ENCODE measurements at places on chromosomes 3 and 15.

GRCh38 chr3:183375337-183375736 lies 53.1 kb downstream of the MCF2L2 start:
- no peak for DNase-seq

DNA sequence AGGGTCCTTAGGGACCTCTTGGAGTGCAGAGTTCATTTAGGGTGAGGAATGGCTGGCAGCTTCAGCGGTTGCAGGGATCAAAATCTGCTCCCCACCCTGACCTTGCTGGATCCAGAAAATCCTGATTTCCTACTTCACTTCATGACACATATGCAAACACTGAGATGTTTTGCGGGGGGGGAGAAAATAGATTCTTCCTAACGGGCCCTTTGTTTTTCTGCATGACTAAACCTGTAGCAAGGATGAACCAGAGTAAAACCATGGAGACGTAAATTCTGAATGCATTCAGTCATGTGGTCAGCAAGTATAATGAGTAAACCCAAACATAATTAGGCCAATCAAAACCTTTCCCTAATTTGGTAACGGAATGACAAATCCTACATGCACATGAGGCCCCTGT lies 20.0 kb upstream of the RBP1 start:
- DNase-seq = no peak

GRCh38 chr3:39183211-39184080 lies 8.9 kb downstream of the XIRP1 start:
- DNase-seq = no peak

GRCh38 chr3:193085655-193086054 lies 155.4 kb upstream of the PLAAT1 start:
- DNase-seq = no peak

GRCh38 chr15:85356276-85356675 lies 24.1 kb upstream of the AKAP13 start:
- DNase-seq = no peak

DNA sequence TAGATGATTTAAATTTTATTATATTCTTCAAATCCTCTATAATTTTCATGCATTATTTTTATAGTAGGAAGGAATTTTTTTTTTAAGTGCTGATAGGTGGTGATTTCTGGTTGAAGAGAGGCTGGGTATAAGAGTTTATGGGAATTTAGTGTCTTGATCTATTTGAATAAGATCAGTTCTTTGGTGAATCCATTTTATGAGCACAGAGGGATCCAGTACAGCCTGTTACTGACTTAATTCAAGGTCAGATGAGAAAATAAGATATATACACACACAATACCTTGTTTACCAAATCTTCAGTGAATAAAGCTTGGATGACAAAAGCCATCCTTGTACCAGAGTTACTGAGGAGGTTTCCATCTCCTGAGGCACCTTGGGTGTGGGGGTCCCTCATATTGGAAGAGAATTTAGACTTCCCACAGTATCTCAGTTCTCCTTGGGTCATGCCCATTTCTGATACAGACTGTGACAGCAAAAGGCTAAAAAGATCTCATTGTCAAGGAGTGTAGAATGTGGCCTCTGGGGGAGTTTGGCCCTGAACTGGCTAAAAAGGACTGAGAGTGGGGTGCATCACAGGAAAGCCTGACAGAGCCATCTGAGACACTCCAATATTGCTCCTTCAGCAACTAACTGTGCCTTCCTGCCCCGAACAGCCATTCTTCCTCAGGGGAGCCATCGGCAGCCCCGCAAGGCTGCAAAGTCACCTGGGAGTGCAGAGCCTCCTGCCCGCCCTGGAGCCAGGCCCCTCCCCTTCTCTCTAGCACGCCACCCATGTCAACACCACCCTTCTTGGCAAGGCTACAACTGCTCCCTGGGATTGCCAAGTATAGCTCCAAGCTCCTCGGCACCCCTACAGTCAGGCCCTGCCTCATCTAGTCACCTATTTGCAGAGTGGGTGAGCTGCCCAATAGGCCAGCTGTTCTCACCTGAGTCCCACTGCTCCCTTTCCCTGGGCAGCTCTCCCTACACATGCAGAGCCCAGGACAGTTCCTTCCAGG lies 43.1 kb upstream of the HACD2 start:
- no peak for DNase-seq

DNA sequence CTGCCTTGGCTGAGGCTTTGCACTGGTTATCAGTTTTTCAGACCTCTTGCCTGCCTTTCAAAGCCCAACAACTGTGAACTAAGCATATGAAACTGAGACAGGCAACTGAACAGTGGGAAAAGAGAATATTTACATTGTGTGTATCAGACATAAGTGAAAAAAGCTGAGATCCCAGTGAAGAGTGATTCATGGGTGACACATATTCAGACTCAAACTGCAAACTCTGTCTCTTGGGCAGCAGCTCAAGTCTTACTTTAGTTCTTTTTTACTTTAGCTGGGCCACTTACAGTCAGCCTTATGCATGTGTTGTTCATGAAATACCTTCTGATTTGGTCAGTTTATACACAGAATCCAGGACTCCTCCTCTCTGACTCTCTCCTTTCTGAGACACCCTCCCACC lies 19.2 kb downstream of the SUCLG2 start:
- no peak for DNase-seq

DNA sequence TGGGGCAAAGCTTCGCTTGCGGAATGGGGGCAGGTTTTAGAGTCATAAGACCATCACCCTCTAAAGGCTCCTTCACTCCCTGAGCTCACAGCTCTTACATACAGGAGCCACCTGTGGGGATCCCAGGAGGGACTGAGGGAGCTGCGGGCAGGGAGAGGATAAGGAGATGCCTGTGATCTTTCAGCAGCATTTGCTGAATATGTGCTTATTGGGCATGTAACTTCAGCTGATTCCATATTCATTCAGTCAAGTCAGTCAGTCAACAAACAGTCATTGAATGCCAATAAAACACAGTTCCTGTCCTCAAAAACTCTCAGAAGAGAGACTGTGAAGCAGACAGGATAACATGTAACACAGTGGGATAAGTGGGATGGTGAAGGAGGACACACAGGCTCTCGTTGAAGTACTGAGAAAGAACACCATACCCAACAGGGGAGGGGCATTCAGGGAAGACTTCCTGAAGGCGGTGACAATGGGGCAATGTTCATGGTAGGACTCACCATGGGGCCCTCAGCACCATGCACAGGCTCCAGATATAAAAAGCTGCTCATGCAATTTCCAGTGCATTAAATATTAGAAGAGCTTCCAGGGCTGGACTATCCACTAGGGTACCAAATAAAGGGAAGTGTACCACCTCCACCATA lies 240.9 kb downstream of the UACA start:
- DNase-seq = no peak

- no peak for DNase-seq
These were observed 145.1 kb upstream of the CNTN4 start for GRCh38 chr3:1953536-1953935.

GRCh38 chr3:32276279-32276841 lies 37.9 kb downstream of the CMTM8 start:
- no peak for DNase-seq

GRCh38 chr3:41002104-41002503 lies 197.2 kb upstream of the CTNNB1 start:
- no peak for DNase-seq

DNA sequence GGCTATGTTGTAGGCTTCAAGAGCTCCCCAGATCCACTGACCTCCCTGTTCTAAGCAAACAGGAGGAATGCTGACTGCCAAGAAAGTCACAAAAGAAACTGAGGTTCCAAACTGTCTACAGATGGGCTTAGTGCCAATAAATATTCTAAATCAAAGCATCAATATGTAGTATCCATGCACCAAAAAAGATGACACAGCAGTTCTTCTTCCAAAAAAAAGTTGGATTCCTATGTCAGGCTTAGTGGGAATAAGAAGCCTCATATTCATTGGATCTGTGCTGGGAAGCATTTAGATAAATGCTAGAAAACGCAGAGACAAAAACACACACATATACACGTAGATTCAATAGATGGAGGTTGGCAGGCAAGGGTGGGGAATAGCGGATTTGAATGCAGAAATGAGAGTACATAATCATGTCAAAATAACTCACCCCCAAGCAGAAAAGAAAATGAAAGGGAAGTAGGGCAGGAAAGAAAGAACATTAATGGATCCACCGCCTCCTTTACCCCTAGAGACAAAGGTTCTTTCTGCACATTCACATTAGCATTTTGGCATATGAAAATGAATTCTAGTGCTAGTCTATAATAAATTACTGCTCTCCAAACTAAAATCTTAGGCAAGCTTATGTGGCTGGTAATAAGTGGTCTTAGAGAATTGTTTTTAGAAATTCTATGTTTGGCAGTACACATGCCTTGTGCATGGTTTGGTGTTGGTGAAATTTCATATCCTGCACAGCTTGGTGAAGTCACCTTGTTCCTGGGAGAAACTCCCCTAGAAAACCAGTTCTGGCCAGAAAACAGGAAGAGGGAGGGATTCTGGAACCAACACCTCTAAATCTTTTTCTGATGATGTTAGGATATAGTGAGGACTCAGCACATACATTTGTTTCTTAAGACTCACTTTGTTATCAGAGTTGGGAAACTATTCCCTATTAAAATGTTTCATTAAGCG lies 283.4 kb downstream of the LSAMP start:
- DNase-seq = no peak

DNA sequence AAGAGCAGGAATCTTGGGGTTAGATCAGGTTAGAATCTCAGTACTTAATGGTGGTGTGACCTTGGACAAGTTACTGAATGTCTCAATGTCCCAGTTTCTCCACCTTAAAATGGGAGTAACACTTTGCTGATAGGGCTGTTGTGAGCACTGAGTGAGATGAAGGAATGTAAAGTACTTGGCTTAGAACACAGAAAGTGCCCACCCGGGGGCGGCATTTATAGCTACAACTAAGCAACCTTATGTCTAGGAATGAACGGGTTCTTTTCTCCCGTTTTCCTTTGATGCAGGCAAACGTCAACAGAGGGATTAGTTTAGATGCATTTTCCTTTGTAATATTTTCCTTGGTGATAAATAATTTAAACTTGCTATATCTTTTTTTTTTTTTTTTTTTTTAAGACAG lies 176.6 kb downstream of the USP13 start:
- DNase-seq = no peak

DNA sequence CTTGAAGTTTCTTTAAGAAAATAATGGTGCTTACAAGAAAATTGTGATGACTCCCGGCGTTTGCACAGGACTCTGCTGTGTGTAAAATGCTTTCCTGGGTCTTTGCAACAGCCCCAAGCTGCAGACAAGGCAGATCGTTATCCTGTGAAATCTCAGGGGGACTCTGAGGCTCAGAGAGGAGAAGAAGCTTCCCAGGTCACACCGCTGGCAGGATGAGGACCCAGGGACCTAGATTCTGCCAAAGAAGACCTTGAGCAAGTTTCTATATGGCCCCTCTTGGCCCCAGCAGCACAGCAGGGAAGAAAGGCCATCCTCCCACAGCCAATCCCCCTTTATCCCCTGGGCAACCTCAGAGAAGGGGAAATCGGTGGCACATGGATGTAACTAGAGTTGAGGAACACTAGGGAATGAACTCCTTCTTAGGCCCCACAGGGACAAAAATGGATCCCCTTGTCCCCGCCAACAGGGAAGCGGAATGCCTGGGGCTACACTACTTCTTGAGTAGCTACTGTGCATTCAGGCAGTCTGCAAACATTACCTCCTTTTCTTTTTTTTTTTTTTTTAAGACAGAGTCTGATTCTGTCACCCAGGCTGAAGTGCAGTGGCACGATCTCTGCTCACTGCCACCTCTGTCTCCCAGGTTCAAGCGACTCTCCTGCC lies 72.8 kb downstream of the CPN2 start:
- no peak for DNase-seq

DNA sequence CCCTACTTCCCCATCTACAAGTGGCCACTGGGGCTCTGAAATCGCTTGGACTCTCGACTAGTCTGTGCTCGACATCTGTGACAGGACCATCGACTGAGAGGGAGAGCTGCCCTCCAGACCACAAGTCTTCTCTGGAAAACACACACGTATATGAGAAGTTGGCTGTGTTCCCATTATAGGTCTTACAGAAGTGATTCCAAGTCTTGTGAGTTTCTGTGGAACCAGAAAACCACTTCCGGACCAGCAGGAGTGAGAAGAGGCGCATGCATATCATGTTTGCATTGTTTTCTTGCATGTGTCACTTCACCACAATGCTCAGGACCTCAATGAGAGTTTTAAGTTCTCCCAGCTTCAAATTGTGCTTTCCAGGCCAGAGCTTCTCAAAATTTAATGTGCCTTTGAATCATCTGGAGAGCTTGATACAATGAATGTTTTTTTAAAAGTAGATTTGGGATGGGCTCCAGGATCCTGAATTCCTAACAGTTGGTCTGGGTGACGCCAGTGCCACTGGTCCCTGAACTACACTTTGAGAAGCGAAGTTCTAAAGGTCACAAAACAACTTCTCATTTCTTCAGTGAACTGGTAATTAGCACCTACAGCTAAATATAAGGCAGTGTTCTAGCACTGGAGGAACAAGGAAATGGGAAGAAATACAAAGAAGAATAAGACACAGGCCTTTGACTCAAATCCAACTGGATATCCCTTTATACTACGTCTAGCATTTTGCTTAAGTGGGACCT lies 15.7 kb downstream of the LIPC start:
- no peak for DNase-seq

DNA sequence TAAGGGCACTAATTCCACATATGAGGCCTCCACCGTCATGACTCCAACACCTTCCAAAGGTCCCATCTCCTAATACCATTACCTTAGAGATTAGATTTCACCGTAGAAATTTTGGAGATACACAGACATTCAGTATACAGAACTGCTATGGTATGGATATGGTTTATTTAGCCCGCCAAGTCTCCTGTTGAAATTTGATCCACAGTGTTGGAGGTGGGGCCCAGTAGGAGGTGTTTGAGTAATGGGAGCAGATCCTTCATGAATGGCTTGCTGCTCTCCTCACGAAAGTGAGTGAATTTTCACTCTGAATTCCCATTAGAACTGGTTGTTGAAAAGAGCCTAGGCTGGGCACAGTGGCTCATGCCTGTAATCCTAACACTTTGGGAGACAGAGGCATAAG lies 7.4 kb downstream of the MKRN3 start:
- DNase-seq = no peak

DNA sequence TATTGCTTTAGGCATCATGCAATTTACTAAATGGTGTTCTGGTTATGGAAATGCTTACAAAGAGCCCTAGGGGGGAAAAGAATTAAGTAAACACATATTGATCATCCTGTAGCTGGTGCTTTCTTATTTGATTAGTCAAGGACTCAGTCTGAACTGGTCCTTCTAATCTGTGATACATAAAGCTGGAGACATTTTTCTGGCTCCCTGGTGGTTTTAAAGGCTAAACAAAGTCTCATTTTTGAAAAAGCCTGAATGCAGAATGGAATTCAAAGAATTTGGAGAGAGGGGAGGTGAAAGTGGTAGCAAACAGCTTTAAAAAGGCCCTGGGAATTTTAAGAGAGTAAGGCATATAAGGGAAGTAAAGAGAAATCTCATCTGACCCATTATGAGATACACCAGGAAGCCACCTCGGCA lies 149.7 kb downstream of the RBMS3 start:
- no peak for DNase-seq

Measured in central memory CD8-positive, alpha-beta T cell (primary cell).